ENCODE measurements at places on chromosomes 7 and 10.

GRCh38 chr10:103667356-103667755 is 173.9 kb downstream of the NEURL1 start:
- peak; percentile 60 for DNase-seq
- no peaks in the 10 kb centered on the region for H3K36me3 ChIP-seq
- H3K27me3 ChIP-seq, result no peaks in the 10 kb centered on the region
- H3K27ac ChIP-seq, result peak overlapping the region; percentile 76
- H3K4me1 ChIP-seq, result peaks cover 4% of the 10 kb centered on the region
- no peak overlapping the region for H3K4me3 ChIP-seq

DNA sequence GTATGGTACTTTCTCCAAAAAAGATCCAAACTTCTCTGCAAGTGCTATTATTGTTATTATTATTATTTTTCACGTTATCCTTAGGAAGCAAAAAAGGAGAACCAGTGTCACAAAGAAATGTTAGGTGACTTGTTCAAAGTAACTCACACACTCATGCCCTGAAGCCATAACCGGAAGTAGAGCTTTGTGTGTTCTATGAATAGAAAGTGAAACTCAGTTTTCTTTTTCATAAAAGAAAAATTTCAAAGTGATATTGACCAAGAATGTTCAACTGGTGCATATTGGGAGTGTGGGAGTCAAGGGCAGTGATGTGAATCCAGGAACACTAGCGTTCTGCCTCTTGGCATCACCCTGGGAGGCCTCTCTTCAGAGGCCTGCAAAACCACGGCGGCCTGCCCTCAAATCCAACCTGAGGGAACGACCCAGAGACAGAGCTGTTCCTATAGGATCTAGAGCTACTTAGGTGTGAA is 106.1 kb downstream of the PRKCQ start:
- no peaks in the 10 kb centered on the region for H3K27me3 ChIP-seq
- no peak overlapping the region for H3K4me3 ChIP-seq
- H3K27ac ChIP-seq, result no peak overlapping the region
- no peaks in the 10 kb centered on the region for H3K36me3 ChIP-seq

GRCh38 chr10:91635401-91636400 is 2.8 kb upstream of the PPP1R3C start:
- H3K27me3 ChIP-seq, result no peaks in the 10 kb centered on the region
- H3K36me3 ChIP-seq, result no peaks in the 10 kb centered on the region
- H3K4me1 ChIP-seq, result no peaks in the 10 kb centered on the region
- H3K4me3 ChIP-seq, result no peak overlapping the region
- DNase-seq, result peak; percentile 64
- H3K27ac ChIP-seq, result no peak overlapping the region

DNA sequence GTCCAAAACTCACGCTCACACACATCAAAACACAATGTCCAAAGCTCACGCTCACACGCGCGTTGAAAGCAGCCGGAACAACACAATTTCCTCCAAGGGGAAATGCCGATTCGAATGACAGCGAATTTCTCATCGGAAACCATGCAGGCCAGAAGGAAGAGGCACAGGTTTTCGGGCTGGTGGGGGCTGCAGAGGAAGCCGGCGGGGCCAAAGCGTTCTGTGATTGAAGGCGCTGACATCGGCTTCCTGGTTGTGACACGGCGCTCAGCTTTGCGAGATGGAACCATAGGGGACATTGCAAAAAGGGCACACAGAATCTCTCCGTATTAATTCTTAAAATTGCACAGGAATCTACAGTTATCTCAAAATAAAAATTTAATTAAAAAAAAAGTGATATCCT is 61.3 kb downstream of the FOXL3 start:
- H3K27ac ChIP-seq, result no peak overlapping the region
- H3K4me3 ChIP-seq, result no peak overlapping the region
- H3K4me1 ChIP-seq, result no peaks in the 10 kb centered on the region
- H3K36me3 ChIP-seq, result no peaks in the 10 kb centered on the region
- no peaks in the 10 kb centered on the region for H3K27me3 ChIP-seq

DNA sequence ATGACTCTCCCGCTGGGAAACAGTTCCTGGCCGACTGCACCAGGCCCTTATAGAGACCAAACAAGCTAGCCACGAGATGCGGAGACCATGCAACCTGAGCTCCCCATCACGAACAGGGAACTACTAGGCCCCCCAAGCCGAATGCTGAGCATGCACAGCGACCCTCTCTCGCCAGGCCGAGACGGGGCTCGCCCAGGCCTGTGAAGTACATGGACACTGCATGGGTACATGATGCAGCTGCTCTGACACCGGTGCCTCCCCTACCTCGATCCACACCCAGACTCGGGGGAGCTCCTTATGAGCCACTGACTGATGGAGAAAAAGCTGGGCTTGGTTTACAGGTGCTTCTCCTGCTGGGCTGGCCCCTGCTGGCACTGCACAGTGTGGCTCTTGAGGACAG is 72.2 kb upstream of the RHEB start:
- DNase-seq, result no peak
- no peak overlapping the region for H3K27ac ChIP-seq
- H3K27me3 ChIP-seq, result no peaks in the 10 kb centered on the region
- no peaks in the 10 kb centered on the region for H3K4me1 ChIP-seq
- no peaks in the 10 kb centered on the region for H3K36me3 ChIP-seq
- H3K4me3 ChIP-seq, result no peak overlapping the region

DNA sequence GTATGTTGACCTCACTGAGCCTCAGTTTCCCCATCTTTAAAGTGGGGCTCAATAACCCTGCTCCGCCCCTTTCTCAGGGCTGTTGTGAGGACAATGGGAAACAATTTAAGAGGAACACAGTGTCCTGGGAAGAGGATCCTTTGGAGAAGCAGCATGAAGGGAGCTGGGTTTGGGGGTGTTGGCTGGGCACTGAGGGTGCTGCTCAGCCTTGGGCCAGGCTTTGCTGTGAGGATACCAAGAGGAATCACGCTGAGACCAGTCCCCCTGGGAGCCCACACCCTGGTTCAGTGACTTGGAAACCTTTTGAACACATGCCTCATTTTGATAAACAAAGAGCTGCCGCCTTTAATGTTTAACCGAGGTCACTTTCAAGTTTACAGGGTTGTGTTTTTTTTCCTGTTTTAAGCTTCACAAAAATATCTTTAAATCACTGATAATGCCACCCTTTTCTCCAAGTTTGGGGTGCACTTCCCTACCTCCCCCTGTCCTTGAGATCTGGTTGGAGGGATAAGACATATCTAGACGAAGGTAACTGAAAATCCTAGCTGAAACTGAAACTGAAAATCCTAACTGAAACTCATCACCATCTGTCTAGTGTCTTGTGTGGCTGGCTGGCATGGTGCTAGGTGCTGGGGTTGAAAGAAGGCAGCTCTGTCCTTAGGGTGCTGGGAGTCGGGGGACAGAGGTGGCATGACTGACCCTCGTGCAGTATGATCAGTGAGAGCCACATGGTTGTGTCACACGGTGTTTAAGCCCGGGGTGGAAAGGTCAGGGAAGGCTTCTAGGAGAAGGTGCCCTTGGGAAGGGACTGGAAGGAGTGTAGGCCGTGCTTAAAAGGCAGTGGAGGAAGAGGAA is 27.7 kb downstream of the ZNF775 start:
- no peak for DNase-seq
- peak overlapping the region; percentile 80 for H3K4me3 ChIP-seq
- no peaks in the 10 kb centered on the region for H3K27me3 ChIP-seq
- no peaks in the 10 kb centered on the region for H3K36me3 ChIP-seq

- H3K27ac ChIP-seq, result peak overlapping the region; percentile 99
- H3K4me1 ChIP-seq, result peaks cover 4% of the 10 kb centered on the region
- H3K4me3 ChIP-seq, result peak overlapping the region; percentile 69
- no peaks in the 10 kb centered on the region for H3K36me3 ChIP-seq
- H3K27me3 ChIP-seq, result no peaks in the 10 kb centered on the region
- DNase-seq, result no peak
These were observed 6.2 kb downstream of the TNRC18 start for GRCh38 chr7:5417106-5418071.

GRCh38 chr10:17092986-17093803 is 36.4 kb downstream of the CUBN start:
- H3K4me1 ChIP-seq, result no peaks in the 10 kb centered on the region
- H3K4me3 ChIP-seq, result no peak overlapping the region
- H3K27me3 ChIP-seq, result no peaks in the 10 kb centered on the region
- peak overlapping the region; percentile 29 for H3K27ac ChIP-seq
- H3K36me3 ChIP-seq, result no peaks in the 10 kb centered on the region

GRCh38 chr10:28833313-28833712 is 156.0 kb downstream of the BAMBI start:
- H3K4me1 ChIP-seq, result no peaks in the 10 kb centered on the region
- no peaks in the 10 kb centered on the region for H3K27me3 ChIP-seq
- DNase-seq, result no peak

DNA sequence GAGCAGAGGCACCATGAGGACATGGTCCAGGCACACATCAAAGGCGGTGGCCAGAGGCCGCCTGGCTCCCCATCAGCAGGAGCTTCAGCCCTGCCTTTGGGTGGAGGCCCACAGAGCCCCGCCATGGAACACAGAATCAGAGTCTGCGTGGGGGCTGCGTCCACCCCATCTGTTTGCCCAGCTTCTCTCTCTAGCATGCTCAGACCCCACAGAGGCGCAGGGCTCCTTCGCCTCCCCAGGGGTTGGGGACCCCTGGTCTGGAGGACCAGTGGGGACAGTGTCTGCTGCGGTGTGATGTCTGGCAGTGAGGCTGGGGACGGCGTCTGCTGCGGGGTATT is 321.9 kb downstream of the PTPRN2 start:
- no peaks in the 10 kb centered on the region for H3K4me1 ChIP-seq
- no peaks in the 10 kb centered on the region for H3K36me3 ChIP-seq
- no peak for DNase-seq
- no peak overlapping the region for H3K4me3 ChIP-seq
- H3K27ac ChIP-seq, result no peak overlapping the region

DNA sequence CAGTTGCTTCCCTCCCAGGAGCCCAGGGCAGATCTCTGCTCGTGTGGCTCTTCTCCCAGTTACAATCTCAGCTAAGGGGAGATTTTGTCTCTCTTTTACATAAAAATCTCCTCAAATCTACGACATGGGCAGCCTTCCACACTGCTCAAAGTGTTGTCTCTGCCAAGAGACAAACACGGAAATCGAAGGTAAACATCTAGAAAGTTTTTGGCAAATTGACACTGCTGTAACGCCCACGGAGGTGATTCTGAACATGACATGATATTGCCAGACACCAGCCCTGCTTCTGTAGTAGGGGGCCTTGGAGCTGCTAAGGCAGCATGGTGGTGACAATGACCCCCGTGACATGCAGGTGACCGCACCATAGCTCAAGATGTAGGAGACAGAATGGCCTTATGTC is 128.3 kb downstream of the CCDC3 start:
- no peaks in the 10 kb centered on the region for H3K36me3 ChIP-seq
- H3K4me1 ChIP-seq, result peaks cover 9% of the 10 kb centered on the region
- DNase-seq, result no peak
- H3K27me3 ChIP-seq, result no peaks in the 10 kb centered on the region
- no peak overlapping the region for H3K4me3 ChIP-seq
- no peak overlapping the region for H3K27ac ChIP-seq
